ENCODE measurements at places on chromosomes 2 and 18. TPM values are rescaled to one million over a fixed set of nuclear protein-coding genes. Genes with fewer than 3 reads are reported as not detected.

The PRSS56 gene
- not detected for total RNA-seq

The PARD6G gene
- total RNA-seq: 4.1 TPM

The COL6A3 gene
- total RNA-seq: 289 TPM

The MOGAT1 gene
- not detected for total RNA-seq

The SAG gene
- not detected for total RNA-seq

The LIPG gene
- total RNA-seq: 9.1 TPM

The IL37 gene
- total RNA-seq: not detected

The HOXD3 gene
- total RNA-seq: 9.8 TPM

All from aorta (tissue), 5 donors.